Fibroblast of the conjunctiva (primary cell): ENCODE measurements at places on chromosomes 6 and 20.

DNA sequence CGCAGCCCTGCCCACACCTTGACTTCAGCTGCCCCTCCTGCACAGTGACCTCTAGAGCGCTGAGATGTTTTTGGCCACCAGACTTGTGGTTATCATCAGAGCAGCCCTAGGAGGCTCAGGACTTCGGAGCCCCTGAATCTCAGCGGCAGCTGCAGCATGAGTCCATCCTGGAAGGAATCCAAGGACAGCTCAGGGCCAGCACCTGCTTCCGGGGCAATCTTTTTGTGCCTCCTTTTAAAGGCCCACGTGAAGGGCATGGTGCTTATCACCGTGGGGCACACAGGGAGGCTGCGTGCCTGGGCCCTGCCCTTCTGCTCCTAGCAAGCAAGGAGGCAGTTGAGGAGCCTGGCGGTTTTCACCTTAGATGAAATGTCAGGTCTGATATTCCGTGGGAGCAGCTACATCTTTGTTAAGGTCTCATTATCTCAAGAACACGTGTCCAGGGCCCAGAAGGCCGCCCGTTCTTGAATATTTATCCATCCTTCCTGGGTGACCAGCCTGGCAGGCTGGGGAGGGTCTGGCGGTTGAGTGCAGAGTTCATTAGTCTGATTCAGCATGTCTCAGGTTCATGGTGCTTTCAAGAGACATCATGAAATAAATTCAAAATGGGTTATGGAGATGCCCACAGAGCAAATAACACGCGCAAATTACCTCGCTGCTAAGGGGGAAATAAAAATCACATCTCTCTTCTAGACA is 392.4 kb downstream of the TAF4 start:
- no peak for DNase-seq

DNA sequence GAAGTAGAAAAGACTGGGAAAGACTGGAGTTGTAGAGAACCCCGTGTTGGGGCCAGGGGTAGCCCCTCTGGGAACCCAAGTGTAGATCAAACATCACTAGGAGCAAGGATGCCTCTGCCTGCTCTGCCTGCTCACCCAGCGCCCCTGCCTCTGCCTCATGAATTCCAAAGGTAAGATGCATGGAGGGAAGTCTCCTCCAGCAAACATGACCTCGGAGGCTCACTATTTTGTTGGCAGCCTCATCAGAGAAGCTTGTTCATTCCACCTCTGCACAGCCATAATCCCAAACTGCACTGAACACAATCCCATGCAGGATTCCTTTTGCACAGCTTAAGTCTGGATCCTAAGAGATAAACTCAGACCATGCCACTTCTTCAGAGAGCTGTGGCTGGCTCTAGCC is 4.9 kb downstream of the FRS3 start:
- DNase-seq = no peak

DNA sequence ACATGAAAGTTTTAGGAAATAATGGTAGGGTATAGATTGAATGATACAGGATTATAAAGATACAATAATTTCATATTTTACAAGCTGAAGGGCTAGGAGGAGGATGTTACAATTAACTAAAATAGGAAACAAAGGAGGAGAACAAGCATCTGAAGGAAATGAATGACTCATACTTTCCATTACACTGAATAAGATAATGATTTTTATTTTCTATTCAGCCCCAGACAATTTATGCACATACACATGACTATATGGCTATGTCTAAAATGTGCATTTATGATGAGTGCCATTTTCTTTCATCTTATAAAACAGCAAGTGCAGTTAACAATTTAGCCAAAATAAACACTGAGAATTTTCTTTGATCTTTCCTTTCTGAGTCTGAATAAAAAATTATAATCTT is 994.6 kb upstream of the ADGRB3 start:
- DNase-seq = no peak

DNA sequence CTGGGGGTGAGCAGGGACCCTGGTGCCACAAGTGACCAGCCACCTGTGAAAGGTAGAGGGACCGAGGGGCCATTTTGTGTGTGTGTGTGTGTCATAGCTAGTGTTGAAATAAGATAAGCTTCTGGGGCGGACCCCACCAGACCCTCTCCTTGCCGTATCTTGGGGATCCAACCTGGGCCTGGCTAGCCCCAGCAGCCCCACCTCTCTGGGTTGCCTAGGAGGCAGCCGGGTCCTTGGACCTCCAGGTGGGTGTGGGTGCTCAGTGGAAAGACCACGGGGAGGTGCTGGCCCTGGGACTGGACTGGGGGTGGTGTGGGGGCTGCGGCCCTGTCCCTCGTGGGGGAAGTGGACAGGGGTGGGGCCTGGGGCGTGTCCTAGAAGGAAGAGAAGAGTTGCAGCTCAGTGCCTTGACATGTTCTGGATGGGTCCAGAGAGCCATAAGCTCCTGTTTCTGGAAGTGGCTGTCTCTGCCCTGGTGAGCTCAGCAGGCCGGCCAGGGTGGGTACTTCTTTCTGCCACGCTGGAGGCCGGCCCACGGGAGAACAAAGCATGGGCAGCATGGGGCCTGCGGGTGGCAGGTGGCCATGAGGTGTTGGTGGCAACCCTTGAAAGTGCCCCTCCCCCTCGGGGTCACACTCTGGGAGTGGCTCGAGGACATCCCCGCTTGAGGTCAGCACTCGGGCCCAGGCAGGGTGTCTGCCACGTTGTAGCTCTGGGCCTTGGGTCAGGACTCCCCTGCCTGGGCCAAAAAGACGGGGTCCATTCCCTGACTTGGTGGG is 8.4 kb downstream of the RBBP8NL start:
- DNase-seq = no peak

DNA sequence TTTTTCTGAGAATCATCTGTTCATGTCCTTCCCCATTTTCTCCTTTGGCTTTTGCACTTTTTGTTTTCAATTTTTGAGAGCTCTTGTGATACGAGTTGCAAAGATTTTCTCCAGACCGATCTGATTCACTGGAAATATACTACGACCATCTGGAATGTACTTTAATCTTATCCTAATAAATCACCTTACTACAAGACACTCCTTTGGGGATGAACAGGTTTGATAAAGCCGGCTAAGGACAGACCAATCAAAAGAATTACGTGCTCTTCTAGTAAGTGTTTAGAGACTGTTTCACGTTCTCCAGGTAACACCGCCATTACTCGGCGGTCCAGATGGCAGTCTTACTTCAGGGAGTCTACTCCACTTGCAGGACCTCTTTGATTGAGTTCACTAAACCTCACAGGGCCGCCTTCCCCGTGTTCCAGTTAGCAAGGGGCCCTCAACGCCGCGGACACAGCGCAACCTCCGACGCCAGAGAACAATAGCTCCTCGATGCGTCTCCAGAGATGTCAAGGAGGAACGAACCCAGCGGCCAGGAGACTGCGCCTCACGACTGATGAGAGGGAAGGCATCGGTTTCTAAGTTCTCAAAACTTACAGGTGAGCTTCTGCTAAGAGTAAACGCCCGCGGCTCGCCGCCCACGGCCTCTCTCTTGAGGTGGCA is 920 bp upstream of the WTAP start:
- DNase-seq = no peak

DNA sequence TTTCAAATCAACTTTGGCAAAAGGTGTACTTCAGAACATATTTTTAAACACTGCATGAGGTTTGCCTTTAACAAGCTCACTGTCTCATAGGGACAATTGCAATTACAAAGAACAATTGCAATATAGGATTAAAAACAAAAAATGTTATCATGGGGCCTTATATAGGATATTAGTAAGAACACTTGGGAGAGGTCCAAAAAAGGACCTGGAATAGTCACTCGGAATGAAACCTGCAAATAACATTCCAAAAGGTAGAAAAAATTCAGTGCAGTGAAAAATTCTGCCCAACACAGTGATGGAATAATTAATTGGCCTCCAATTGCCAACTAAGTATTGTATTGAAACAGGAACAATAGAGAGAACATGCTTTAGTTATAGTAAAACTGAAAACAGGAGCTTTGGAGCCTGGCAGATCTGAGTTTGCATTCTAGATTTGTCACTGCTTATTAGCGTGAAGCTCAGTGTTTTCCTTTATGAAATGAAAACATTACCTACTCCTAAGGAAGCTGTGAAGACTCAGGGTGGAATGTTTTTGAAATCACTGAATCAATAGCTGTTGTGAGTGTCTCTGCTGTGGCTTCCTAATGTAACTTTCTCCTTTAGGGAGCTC is 172.6 kb upstream of the BMP5 start:
- DNase-seq = no peak

DNA sequence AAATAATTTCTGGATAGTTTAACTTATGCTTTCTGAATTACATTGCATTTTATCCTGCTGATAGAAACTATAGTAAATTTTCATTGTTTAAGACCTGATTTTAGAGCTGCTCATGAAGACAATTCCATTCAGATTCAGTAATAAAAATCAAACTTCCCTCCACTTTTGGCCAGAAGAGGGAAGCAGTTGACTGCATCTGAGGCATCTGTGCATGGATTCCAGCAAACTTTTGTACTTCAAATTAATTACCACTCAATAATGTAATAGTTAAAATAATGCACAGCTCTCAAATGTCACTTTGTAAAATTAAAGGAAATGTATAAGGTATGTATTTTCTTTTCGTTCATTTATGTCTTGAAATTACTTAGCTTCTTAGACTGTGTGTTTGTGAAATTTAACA is 64.2 kb upstream of the SLC35B3 start:
- DNase-seq = no peak

DNA sequence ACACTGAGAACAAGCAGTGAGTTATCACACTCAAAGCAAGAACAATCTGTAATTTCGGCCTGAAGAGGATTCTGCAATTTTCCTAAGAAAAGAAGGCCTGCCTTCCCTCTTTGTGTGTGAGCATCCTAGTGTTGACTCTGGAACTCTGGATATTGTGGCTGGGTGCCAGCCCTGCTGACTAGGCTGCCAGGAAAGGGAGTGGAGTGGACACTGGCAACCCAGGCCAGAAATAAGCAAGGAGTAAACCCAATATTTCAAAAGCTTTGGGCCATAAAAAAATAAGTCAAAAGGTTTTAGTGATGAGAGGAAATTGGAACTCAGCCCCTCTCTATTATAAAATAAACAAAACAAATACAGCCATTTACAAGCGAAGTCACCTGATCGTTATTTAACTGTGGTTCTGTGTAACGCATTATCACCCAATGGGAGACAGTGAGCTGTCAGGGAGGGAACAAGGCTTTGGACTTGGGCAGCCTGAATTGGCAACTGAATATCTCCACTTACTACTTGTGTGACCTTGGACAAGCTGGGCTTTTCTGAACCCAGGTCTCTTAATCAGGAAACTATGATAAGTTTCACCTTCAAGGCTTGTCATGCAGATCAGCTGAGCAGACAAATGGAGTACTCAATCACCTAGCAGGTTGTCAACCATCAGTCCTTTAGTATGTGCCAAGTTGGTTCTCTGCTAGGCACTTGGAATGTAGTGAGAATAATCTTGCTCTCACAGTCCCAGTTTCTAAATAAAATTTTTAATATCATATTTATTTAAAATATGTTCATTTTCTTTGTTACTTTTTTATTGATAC is 196.2 kb downstream of the PAX1 start:
- DNase-seq = no peak

GRCh38 chr20:1204576-1204975 is 1.3 kb downstream of the C20orf202 start:
- DNase-seq = no peak

- no peak for DNase-seq
Observed at GRCh38 chr6:158030380-158031300, 49.0 kb downstream of the SYNJ2 start.

DNA sequence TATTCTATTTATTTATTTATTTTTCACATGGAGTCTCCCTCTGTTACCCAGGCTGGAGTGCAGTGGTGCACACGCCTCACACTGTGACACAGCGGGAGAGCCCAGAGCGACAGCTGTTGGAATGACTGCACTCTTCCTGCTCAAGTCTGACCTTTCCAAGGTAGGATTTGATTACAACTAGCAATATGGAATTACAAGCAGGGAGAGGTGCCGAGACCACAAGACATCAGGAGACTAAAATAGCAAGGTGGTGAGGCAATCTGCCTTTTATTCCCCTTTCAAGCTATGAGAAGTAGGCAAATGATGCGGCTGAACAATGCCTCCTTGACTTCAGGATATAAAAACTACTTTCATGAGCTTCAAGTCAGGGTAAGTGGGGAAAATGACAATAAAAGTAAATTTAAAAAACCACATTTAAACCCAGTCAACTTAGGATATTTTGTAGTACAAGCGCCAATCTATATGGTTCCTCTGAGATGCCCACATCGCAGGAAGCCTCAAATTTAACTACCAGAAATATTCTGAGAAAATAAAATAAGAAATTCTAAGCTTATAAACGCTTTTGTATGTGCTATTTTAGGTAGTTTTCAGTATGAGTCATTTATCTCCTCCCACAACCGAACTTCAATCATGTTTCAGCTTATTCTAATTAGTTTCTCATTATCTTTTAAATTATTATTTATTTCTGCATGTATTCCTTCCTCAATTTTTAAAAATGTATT is 146.9 kb upstream of the SGK1 start:
- DNase-seq = no peak

DNA sequence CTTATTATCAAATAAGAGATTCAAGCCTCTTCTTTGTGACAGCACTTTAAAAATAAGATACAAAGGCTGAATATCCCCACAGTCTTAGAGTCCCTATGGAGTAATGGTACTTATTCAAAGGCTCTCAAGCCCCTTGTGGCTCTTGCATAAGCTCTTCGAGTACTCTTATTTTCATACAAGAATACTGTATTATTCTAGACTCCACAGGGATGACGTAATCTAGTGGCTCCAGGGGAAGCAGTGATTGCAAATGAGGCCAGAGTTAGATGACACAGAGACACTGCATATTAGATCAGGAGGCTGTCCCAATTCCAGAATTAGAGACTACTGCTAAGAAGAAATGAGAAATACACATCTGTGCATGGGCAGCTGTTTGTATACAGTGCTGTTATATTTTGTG is 1195.9 kb upstream of the MAP3K7 start:
- no peak for DNase-seq
